ENCODE measurements at places on chromosomes 2 and 18. TPM values are rescaled to one million over a fixed set of nuclear protein-coding genes. Genes with fewer than 3 reads are reported as not detected.

The PJVK gene
- 0.46 TPM for total RNA-seq

The C2orf80 gene
- not detected for total RNA-seq

The MYO5B gene
- total RNA-seq, result 0.14 TPM

The CYP1B1 gene
- 0.07 TPM for total RNA-seq

The SETBP1 gene
- total RNA-seq, result 3.7 TPM

The CTAGE1 gene
- total RNA-seq, result not detected

The DYNC2LI1 gene
- total RNA-seq, result 11.2 TPM

The LCT gene
- total RNA-seq, result not detected

The SERPINB12 gene
- total RNA-seq, result not detected

DNA sequence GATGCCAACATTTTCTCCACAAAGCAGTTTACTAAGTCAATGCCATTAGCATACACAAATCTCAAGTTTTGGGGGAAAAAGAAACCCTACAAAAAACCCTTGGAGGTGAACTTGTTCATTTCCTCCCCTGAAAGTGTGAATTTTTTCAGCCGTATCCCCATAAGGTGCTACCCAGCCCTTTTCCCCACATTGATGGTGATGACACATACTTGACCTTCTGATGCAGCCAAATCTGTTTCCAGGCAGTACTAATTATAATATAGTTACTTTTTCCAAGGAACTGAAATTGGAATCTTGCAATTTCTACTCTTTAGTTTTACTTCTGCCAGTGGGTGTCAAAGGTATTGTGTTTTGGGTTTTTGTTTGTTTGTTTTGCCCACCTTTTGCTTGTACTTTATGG, 474.5 kb downstream of the TGIF1 start:
- no peak for DNase-seq

DNA sequence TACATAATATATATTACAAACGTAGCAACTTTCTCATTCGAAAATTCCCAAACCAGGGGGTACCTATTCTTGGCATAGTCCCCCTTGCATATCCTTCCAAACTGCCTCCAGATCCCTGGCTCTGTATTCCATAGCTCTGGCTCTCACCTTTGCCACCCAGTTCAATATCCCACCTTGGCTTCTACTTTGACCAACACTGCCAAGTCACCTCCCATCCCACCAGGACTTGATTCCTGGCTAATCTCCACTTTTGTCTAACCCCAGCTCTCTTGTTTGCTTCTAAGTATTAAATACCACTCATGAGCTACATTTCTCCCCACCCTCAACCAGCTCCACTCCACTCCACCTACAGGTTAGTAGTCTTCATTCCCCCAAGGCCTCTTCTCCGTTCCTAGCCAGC, 103.2 kb upstream of the WDR75 start:
- DNase-seq, result no peak

GRCh38 chr18:8380926-8381325, 228.3 kb upstream of the RAB12 start:
- DNase-seq, result no peak

- no peak for DNase-seq
Measured at GRCh38 chr2:63679252-63679855, 90.6 kb downstream of the MDH1 start.

DNA sequence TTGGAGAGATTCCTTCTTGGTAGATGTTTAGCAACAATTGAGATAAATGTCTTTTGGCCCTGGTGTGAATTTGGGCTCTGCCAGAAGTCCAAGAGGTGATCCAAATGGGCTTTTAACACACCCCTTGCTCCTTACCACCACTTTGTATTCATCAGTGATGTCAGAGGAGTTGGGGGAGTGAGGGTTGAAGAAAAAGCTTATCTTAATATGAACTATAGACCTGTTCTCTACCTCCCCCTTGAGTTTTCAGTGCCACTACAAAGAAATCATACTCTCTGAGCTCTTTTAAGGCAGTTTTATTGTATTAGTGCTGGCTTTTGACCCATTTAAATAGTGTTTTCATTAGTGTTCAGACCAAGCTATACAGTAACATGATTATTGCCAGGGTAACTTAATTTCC, 229.1 kb downstream of the PHLPP1 start:
- DNase-seq, result no peak

DNA sequence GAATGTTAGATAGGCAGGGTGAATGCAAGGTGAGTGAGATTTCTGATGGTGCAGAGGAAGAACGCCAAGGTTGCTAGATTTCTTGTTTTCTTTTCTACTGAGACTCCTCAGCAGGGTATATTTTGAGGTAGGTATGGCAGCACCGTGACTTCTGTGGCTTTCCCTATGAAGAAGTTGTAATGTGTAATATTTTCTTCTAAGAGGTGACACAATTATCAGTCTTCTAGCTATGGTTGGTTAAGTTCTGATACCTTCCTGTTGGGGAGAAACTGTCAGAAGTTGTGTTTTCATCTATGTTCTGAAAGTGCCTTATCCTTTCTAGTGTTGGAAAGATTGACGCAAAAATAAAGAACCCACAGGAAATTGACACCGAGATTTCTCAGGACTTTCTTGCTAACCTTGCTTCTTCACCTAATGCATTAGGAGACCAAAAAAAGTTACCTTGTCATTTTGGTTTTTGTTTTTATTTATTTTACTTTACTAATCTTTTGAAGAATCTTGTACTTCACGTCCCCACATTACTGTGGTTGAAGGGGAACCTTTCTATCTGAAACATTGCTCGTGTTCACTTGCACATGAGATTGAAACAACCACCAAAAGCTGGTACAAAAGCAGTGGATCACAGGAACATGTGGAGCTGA, 11.9 kb downstream of the IL18R1 start:
- DNase-seq, result no peak

DNA sequence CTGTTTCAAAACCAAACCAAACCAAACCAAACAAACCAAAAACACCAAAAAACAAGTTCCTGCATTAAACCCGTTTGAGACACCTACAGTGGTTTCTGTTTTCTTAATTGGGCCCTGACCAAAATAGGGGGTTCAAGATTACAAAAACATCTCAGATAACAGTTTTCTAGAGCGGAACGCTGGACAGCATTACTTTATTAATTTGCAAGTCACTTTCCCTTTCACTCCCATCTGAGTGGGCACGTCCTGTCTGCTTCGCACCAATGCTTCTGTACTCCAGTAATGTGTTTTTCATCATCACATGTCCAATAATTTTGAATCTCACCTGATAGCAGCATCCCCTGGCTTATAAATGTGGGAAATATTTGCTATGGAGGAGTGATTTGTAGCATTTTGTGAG, 11.7 kb upstream of the MYO1B start:
- no peak for DNase-seq

- no peak for DNase-seq
Measured at GRCh38 chr2:186637497-186637800, 47.6 kb downstream of the ITGAV start.

DNA sequence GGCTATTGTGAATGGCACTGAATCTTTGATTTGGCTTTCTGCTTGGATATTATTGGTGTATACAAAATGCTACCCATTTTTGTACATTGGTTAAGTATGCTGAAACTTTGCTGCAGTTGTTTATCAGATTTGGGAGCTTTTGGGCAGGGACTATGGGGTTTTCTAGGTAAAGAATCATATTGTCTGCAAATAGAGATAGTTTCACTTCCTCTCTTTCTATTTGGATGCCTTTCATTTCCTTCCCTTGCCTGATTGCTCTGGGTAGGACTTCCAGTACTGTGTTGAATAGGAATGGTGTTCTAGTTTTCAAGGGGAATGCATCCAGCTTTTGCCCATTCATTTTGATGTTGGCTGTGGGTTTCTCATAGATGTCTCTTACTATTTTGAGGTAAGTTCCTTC, 489.1 kb upstream of the LRATD1 start:
- DNase-seq, result no peak

DNA sequence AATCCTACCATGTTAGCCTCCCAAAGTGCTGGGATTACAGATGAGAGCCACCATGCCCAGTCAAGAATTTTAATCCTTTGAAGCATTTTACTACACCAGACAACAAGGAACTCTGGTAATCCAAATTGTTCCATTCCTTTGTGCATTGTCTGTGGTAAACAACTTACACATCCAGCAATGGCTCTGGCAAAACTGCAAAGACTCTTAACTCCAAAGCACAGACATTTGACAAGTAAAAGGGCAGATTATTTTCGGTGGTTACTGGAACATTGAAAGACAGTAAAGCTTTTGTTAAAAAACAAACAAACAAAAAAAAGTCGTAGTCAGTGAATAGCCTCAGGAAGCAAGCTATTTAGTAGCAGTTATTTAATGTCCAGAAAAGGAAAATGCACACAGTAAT, 33.2 kb upstream of the RMND5A start:
- DNase-seq, result no peak

GRCh38 chr2:16653799-16654198, 11.8 kb downstream of the CYRIA start:
- DNase-seq, result no peak

GRCh38 chr2:129113776-129114175, 795.1 kb upstream of the HS6ST1 start:
- DNase-seq, result no peak

DNA sequence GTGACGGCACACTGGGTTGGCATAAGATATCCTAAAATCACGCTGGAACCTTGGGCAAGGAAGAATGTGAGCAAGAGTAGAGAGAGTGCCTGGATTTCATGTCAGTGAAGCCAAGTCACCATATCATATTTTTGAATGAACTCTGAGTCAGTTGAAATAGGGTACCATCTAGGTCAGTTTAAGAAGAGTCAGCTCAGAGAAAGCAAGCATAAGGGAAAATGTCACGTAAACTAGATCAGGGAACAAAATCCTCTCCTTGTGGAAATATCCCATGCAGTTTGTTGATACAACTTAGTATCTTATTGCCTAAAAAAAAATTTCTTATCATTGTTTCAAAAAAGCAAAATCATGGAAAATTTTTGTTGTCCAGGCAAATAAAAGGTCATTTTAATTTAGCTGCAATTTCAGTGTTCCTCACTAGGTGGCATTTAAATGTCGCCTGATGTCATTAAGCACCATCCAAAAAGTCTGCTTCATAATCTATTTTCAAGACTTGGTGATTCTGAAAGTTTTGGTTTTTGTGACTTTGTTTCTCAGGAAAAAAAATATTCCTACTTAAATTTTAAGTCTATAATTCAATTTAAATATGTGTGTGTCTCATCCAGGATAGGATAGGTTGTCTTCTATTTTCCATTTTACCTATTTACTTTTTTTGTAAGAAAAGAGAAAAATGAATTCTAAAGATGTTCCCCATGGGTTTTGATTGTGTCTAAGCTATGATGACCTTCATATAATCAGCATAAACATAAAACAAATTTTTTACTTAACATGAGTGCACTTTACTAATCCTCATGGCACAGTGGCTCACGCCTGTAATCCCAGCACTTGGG, 19.6 kb downstream of the RSAD2 start:
- DNase-seq, result no peak

DNA sequence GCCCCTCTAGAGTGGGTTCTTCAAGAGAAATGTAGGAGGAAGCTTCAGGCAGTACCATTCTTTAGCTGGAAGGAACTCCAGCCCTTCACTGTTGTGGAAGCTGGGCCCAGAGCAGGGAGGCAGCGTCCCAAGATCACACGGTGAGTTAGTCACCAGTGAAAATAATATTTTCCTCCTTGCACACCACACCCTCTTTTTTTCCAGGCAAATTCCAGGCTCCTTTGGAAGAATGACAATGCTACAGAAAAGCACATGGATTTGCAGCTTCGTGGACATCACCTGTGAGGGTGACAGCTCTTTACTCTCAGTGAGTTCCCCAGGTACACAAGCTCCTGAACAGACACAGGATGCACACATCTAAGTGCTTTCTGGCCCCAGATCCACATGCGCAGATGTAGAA, 157.1 kb downstream of the COL6A3 start:
- DNase-seq, result no peak

DNA sequence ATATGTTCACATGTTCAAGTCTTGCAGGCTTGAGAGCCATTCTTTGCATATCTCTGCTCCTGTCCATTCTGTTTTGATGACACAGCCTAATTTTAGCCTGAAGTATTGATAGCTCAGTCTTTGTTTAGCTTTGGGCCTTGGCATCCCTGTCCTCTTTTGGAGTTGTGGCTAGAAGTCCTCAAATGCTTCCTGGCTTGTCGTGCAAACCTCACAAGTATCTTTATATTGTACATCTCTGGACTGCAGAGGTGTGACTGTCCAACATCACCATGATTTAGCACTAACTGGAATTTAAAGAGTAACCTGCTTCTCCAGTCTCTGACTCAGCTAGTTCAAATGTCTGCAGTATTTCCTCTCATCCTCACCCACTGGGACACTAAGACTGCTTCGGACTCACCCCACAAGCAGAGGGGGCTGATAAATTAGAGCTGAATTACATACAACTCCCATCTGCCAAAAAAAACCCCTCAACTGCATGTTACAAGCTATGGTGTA, 11.7 kb downstream of the PFN4 start:
- no peak for DNase-seq

DNA sequence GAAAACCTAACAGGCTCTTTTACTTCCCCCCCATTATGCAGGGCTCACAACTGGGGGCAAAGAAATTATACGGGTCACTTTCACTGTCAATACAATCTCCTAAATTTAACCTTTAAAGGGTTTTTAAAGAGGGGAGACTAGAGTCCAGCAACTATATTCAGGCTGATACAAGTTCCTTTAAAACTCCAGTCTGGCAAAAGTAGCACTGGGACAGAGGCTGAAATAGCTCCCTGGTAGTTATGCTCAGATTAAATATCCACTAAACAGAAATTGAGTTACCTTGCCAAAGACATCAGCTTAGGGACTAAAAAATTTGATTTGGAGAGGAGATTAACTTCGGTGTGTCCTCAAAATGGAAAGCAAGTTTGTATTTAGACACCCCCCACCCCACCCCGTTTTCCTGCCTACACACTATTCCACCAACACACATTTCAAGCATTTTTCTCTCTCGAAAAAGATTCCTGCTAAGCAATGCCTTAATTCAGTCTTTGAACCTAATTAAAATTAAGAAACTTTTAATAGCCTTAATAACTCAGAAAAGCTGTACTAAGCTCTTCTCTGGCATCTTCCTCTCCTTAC, 127.2 kb downstream of the OSBPL1A start:
- DNase-seq, result no peak

DNA sequence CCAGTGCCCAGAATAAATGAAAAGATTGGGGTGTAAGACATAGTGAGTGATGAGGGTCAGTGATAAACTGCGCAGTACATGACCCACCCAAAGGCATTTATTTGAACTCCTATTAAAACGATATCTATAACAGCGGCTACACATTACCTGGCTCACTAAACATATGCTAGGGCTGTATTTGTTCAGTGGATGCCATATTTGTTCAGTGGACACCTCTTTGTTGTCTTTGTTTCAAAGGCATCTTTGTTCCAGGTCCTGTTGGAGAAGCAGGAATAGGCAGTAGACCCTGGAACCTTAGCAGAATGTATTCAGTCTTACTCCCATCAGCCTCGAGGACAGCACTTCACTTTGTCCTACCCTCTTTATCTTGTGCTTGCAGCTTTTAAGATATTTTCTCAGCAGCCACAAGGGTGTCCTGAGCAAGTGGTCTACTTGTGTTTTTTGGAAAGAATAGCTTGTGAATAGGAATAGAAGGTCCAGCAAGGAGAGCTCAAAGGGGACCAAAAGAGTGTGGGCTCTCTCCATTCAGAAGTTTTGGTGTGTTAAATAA, 650.8 kb upstream of the FANCL start:
- no peak for DNase-seq

GRCh38 chr18:28582724-28583123, 405.8 kb upstream of the CDH2 start:
- DNase-seq, result no peak

GRCh38 chr2:85585781-85586105, 1.5 kb downstream of the VAMP5 start:
- DNase-seq, result no peak

GRCh38 chr2:19550750-19551149, 192.3 kb upstream of the OSR1 start:
- no peak for DNase-seq

GRCh38 chr2:43041661-43042360, 184.6 kb downstream of the ZFP36L2 start:
- peak; percentile 69 for DNase-seq

GRCh38 chr18:48032876-48033789, 102.7 kb upstream of the SMAD2 start:
- no peak for DNase-seq
